Common myeloid progenitor, CD34-positive (primary cell): ENCODE measurements at places on chromosomes 2 and 18.

- peaks cover 17% of the 10 kb centered on the region for H3K4me1 ChIP-seq
- H3K27ac ChIP-seq = no peak overlapping the region
- peak; percentile 11 for DNase-seq
- no peaks in the 10 kb centered on the region for H3K27me3 ChIP-seq
- no peak overlapping the region for H3K4me3 ChIP-seq
Measured at GRCh38 chr2:3491306-3491705, 28.0 kb downstream of the ADI1 start.

DNA sequence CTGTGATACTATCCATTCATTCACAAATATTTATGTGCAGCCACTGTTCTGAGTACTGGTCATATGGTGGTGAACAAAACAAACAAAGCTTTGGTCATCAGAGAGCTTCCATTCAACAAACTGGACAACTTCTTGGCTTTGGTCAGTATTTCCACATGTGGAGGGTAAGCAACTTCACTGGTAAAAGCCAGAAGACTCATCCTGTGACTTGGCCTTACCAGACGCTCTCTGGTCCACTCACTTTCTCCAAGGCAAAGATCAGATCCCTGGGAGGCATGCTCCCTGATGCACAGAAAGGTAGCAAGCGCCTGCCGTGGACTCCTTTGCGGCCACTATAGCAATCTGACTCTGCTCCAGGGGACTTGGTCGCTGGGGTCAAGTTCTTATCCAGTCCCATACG, 179.5 kb downstream of the EN1 start:
- H3K27me3 ChIP-seq = no peaks in the 10 kb centered on the region
- H3K4me1 ChIP-seq = no peaks in the 10 kb centered on the region
- no peak overlapping the region for H3K4me3 ChIP-seq
- no peak overlapping the region for H3K27ac ChIP-seq

DNA sequence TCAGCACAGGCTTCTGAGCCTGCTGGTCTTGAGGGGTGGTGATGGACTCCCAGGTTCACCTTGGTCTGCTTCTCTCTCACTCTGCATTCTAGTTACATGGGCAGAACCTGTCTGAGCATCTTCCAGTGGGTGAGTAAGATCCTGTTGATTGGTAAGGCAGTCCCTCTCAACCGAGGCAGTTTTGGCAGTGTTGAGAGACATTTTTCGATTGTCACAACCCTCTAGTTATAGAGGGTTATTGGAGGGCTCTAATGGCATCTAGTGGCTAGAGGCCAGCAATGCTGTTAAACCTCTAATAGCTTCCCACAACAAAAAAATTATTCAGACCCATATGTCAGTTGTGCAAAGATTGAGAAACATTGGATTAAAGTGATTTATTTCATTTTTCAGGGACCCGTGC, 9.3 kb upstream of the MGAT5 start:
- H3K36me3 ChIP-seq = no peaks in the 10 kb centered on the region
- H3K4me1 ChIP-seq = peaks cover 19% of the 10 kb centered on the region
- H3K27me3 ChIP-seq = no peaks in the 10 kb centered on the region
- H3K27ac ChIP-seq = no peak overlapping the region

GRCh38 chr18:13393338-13393737, 174.8 kb downstream of the LDLRAD4 start:
- no peaks in the 10 kb centered on the region for H3K4me1 ChIP-seq
- H3K27ac ChIP-seq = no peak overlapping the region
- no peaks in the 10 kb centered on the region for H3K36me3 ChIP-seq
- no peak overlapping the region for H3K4me3 ChIP-seq

DNA sequence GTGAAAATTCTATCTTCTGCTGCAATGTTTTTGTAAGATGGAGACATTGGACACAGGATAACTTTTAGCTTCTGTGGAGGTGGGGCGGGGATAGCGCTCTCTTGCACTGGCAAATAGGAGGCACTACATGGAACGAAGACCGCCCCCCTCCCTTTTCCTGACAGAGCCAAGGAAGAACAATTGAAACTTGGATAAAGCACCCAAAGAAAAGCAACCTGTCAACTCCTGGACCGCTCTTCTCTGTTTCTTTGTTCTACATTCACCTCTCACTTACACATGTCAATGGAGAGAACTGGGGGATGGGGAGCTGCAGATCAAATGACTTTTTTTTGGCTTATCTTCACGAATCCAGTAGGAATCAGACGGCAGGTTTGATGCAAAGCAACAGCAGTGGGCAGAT, 126.3 kb upstream of the CHAC2 start:
- H3K4me3 ChIP-seq = no peak overlapping the region
- DNase-seq = no peak
- H3K27ac ChIP-seq = no peak overlapping the region
- no peaks in the 10 kb centered on the region for H3K36me3 ChIP-seq
- no peaks in the 10 kb centered on the region for H3K27me3 ChIP-seq

DNA sequence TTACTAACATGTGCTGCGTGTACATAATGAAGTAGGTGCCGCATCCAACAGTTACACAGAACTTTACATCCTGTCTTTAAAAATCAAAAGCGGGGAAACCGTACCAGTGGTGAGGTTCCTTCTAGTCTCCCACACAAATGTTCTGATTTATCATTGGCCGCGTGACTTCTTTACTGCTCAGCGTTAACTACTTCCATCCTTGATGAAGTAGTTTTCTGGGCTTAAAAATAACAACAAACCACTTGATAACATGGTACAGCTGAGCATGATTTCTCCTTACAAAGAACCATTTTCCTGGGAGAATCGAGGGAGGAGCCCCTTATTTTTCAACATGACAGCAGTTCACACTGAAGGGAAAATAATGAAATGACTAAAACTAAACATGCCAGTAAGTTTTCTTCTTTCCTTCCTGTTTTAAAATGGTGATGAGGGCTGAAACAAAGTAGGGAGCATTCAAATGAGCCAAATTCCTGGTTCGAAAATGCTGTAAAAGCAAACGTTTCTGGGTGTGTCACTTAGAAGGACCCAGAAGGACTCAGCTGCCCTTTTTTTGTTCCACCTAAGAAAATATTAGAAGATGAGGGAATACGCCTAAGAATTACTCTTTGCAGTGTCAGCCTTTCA, 9.9 kb downstream of the EMILIN2 start:
- H3K27me3 ChIP-seq = no peaks in the 10 kb centered on the region
- no peaks in the 10 kb centered on the region for H3K36me3 ChIP-seq
- H3K4me3 ChIP-seq = no peak overlapping the region
- H3K27ac ChIP-seq = no peak overlapping the region
- no peak for DNase-seq

DNA sequence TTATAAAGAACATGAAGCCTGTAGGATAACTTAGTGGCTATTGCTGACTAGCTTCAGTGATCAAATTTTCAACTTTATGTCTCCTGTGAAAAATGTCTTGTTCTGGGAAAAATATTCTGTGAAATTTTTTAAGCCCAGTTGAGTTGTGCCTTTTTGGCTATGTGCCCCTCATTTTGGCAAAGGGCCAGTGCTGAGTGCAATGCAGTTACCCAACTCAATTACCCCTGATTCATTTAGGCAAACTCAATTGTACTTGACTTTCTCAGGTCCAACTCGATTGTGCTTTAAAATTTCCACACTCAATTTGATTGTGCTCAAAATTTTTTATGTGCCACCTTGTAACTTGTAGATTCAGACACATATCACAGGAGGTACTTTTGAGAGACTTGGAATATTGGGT, 548.8 kb upstream of the NRP2 start:
- no peak overlapping the region for H3K27ac ChIP-seq
- no peaks in the 10 kb centered on the region for H3K36me3 ChIP-seq
- H3K4me3 ChIP-seq = no peak overlapping the region
- H3K4me1 ChIP-seq = no peaks in the 10 kb centered on the region

DNA sequence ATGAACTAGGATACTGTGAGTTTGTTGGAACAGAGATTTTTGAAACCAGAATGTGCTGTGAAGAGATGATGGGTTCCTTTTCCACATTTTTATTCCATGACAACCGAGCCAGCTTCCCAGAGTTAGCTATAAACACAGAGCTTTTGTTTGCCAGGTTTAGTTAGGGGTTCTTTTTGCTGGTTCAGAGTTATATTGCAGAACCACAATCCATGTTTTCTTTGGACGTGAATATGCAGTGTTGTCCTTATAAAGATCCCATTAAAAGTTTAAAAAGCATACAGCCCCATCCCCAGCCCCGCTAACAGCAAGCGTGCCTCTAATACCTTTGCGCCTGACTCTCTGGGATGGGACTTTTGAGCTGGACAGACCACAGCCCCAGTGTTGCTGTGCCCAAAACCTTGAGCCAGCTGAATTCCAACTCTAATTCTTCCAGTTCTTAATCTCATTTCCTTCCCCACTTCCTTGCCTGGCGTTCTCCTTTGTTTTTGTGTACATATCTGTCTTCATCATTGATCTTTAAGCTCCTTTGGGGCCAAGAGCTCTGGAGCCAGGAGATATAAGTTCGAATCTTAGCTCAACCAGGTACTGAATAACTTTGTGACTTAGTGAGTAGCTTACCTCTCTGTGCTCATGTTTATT, 72.3 kb downstream of the SPATS2L start:
- DNase-seq = no peak
- H3K4me3 ChIP-seq = no peak overlapping the region
- no peak overlapping the region for H3K27ac ChIP-seq
- H3K27me3 ChIP-seq = no peaks in the 10 kb centered on the region
- no peaks in the 10 kb centered on the region for H3K36me3 ChIP-seq

GRCh38 chr2:16275661-16276060, 335.3 kb downstream of the MYCN start:
- no peak for DNase-seq
- H3K27me3 ChIP-seq = no peaks in the 10 kb centered on the region
- no peak overlapping the region for H3K4me3 ChIP-seq
- peaks cover 4% of the 10 kb centered on the region for H3K4me1 ChIP-seq
- H3K36me3 ChIP-seq = no peaks in the 10 kb centered on the region

DNA sequence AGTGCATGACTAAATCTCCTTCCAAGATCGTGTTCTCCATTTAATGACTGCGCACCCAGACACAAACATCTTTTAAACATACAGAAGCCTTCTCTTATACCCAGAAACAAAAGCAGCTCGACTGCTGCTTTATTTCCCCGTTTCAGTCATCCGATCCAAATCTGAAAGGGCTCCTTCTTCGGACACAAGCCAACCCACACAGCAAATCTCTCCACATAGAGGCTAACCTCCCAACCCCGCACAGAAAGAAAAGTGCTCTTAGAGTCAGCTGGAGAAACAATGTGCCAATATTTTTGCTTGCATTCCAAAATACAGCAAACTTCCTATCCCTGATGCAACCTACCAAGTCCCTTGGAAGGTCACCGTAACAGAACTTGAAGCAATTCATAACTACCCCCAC, 29.1 kb downstream of the GAREM1 start:
- H3K36me3 ChIP-seq = no peaks in the 10 kb centered on the region
- H3K4me1 ChIP-seq = no peaks in the 10 kb centered on the region
- H3K27ac ChIP-seq = no peak overlapping the region

- H3K36me3 ChIP-seq = no peaks in the 10 kb centered on the region
- no peaks in the 10 kb centered on the region for H3K4me1 ChIP-seq
- no peak overlapping the region for H3K4me3 ChIP-seq
- no peaks in the 10 kb centered on the region for H3K27me3 ChIP-seq
- DNase-seq = no peak
Measured at GRCh38 chr2:124145982-124146381, 120.9 kb downstream of the CNTNAP5 start.

GRCh38 chr2:157433394-157433793, 10.5 kb downstream of the CYTIP start:
- no peaks in the 10 kb centered on the region for H3K27me3 ChIP-seq
- peaks cover 37% of the 10 kb centered on the region for H3K4me1 ChIP-seq
- H3K36me3 ChIP-seq = peaks cover 40% of the 10 kb centered on the region
- no peak for DNase-seq

- no peak overlapping the region for H3K27ac ChIP-seq
- no peaks in the 10 kb centered on the region for H3K27me3 ChIP-seq
- H3K4me3 ChIP-seq = no peak overlapping the region
- DNase-seq = no peak
- peaks cover 19% of the 10 kb centered on the region for H3K4me1 ChIP-seq
- no peaks in the 10 kb centered on the region for H3K36me3 ChIP-seq
Measured at GRCh38 chr2:102060047-102060446, 68.3 kb downstream of the IL1R2 start.

- H3K27me3 ChIP-seq = no peaks in the 10 kb centered on the region
- DNase-seq = no peak
- H3K4me1 ChIP-seq = peaks cover 23% of the 10 kb centered on the region
- no peak overlapping the region for H3K27ac ChIP-seq
Measured at GRCh38 chr2:241312082-241312481, 3.4 kb downstream of the HDLBP start.

GRCh38 chr2:74045454-74045853, 60.7 kb downstream of the TET3 start:
- no peaks in the 10 kb centered on the region for H3K27me3 ChIP-seq
- H3K4me1 ChIP-seq = peaks cover 11% of the 10 kb centered on the region
- DNase-seq = no peak
- no peak overlapping the region for H3K27ac ChIP-seq

DNA sequence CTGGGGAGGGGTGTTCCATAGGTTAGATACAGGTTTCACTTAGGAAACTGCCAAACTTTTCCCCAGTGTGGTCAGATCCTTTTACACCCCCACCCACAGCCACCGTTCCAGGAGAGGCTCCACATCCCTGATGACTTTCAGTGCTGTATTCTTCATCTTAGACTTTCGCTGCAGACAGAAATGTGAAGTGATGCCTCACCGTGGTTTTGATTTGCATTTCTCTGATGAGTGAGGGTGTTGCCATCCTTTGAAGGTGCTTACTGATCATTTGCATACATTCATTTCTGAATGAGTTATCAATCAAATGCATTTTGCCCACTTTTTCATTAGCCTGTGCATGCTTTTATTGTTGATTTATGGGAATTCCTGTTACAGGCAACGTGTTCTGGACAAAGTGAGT, 14.9 kb downstream of the COPS9 start:
- H3K4me3 ChIP-seq = no peak overlapping the region
- DNase-seq = no peak
- H3K27ac ChIP-seq = no peak overlapping the region
- H3K36me3 ChIP-seq = no peaks in the 10 kb centered on the region
- peaks cover 5% of the 10 kb centered on the region for H3K27me3 ChIP-seq

DNA sequence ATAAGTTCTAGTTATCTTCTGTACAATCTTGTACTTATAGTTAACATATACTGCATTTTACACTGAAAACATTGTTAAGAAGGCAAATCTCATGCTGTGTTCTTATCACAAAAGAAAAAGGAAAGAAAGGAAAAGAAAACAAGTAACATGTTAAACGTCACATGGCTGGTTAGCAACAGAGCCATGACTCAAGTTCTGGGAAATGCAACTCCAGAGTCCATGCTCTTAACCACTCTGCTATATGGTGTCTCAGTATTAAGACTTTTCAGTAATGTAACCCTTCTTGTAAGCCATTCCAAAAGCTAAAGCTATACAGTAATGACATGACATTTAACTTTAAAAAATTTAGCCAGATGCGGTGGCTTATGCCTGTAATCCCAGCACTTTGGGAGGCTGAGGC, 181.4 kb downstream of the BARD1 start:
- no peak for DNase-seq
- no peaks in the 10 kb centered on the region for H3K36me3 ChIP-seq
- no peaks in the 10 kb centered on the region for H3K4me1 ChIP-seq

DNA sequence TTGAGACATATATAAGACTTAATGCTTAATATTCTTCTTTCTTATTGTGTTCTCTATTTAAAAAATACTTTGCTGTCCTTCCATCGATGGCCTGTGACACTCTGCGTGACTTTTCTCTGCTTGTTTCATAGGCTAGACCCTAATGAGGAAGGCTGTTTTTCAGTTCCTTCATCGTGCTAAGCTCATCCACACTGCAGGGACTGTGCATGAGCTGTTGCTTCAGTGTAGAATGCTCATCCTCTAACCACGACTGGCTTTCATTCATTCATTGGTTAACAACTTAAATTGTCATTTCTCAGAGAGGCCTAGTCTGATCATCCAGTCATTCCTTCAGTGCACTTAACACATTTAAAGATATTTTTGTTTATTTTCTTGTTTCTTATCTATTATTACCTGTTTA, 134.4 kb downstream of the CCDC85A start:
- H3K27ac ChIP-seq = no peak overlapping the region
- no peaks in the 10 kb centered on the region for H3K27me3 ChIP-seq
- no peaks in the 10 kb centered on the region for H3K36me3 ChIP-seq
- no peak overlapping the region for H3K4me3 ChIP-seq
- H3K4me1 ChIP-seq = no peaks in the 10 kb centered on the region
- DNase-seq = no peak
